Mammary epithelial cell (primary cell): ENCODE measurements at places on chromosomes 1 and 21. TPM values are rescaled to one million over a fixed set of nuclear protein-coding genes. Genes with fewer than 3 reads are reported as not detected.

The LCE2A gene
- not detected for total RNA-seq

DNA sequence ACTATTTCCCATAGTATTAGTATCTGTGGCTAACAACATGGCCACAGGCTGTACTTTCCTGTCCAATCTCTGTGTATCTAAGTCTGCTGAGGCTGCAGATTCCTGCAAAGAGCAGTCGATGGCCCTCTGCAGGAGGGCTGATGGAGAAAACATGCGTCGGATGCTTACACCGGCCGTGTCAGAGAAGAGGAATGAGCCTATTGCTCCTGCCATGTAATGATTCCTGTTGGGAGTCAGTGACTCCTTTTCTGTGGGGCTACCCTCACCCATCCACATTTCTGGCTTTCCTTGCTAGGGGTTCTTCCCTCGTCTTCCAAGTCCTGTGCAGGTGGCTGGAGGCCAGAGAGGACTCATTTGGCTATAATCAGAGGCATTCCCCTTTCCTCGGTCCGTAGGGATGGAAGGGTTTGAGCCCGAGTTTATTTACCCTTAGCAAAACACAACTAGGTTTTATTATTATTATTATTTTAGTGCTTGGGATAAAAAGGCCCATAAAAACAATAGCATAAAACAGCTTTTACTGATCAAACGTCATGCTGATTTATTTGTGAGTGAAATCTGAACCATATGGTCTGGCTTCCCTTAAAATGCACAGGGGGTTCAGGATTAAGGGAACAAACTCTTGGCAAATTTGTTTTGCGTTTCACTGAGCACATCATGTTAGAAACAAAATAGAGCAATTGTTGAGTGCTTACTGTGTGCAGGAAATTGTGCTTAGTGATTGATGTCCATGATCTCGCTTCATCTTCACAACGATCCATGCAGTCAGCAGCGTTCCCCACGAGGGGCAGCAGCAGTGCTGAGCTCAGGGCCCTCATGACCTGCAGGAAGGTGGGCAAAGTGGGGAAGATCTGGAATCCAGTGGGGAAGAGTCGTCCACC, 70.8 kb downstream of the KIF26B start:
- no peak for DNase-seq

DNA sequence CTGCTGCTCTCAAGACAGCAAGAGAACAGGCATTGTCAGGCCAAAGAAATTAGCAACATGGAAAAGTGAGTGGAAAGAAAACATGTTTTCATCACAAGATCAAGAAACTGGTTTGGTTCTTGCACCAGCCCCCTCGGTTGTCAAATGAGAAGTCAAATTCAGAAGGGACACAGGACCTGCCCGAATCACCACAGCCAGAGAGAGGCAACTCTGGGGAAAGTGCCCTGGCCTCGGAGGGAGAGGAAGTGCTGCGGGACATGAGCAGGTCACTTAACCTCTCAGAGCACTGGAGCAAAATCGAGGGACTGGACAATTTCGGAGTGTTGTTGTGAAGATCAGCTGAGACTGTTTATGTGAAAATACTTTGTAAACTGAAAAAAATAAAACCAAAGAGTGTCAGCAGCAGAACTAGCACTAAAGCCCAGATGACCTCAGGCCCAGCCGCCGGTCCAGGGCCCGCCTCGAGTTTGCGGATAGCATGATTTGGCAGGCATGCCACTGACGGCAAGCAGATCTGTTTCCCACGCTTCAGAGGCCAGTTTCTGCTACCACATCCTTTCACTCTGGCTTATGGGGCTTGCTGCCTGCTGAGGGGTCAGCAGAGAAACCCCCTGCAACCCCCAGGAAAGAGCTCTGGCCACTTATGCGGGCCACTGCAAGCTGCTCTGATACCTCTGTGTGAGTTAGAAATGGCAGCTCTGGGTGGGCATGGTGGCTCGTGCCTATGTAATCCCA, 32.1 kb downstream of the CD247 start:
- DNase-seq = no peak

GRCh38 chr1:220879076-220879508, at the start of gene HLX:
HLX (plus strand) TSS chr1:220879443; CDS start chr1:220879858, 415 bp downstream.
- peak; percentile 60 for DNase-seq

- DNase-seq = no peak
Observed at GRCh38 chr1:226664413-226665101, 74.5 kb downstream of the ITPKB start.
